ENCODE measurements at places on chromosomes 5 and 9.

- DNase-seq = peak; percentile 18
Observed at GRCh38 chr9:23829580-23830475, 3.8 kb upstream of the ELAVL2 start.

DNA sequence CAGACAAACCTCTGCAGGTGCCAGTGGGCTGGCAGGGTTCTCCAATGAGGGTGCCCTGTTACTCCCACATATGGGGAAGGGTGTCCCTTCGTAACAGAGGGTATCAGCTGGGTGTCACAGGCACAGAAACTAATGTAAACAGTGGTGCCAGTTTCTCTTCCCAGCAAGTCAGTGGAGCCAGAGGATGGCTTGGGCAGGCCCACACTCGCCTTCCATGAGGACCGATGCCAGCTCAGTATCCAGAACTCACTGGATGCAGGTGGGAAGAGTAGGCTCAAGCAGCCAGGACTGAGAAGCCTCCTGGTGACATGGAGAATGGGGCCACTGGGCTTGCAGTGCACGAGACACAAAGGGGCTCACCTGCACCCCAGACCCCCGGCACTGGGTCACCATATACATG is 30.4 kb downstream of the FSTL4 start:
- no peak for DNase-seq

- peak; percentile 95 for DNase-seq
Observed at GRCh38 chr9:124297551-124297901, 39.8 kb downstream of the NEK6 start.

DNA sequence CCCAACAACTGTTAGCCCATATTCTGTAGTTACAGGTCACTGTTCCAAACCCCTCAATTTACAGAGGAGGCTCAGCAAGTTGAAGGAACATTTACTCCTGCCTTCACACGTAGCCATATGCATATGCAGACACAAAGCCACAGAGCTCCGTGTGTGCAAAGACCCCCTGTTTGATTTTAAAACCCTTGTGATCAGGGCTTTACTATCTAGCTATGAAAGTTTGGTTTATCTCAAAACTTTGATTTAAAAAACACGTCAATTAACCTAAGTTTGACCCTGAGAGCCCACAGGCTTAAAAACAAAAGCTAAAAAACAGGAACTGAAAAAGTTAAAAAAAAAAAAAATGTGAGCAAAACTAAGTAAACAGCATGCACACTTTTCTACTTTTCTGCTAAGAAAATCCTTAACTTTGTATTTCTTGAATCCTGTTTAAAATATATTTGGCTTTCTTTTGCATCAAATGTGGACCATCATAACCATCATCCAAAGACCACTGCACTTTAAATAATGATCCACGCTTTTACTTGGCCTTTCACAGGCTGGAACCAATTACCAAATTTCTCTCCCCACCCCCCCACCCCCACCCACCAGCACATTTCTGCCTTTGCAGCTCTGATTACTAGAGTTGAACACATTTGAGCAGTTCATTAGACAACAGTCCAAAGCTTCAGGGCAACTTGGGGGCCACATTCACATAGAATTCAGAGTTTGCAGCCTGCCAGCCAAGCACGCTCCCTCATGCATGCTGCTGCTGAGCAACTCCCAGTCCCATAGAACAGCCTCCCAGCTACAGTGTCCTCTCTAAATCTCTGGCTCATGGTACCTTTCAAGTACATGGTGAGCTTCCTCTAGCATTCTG is 128.8 kb upstream of the MAP3K1 start:
- no peak for DNase-seq

- peak; percentile 63 for DNase-seq
Observed at GRCh38 chr9:124771867-124772679, 962 bp upstream of the NR6A1 start.

GRCh38 chr5:144189800-144190429 is 19.2 kb downstream of the KCTD16 start:
- DNase-seq = peak; percentile 98

DNA sequence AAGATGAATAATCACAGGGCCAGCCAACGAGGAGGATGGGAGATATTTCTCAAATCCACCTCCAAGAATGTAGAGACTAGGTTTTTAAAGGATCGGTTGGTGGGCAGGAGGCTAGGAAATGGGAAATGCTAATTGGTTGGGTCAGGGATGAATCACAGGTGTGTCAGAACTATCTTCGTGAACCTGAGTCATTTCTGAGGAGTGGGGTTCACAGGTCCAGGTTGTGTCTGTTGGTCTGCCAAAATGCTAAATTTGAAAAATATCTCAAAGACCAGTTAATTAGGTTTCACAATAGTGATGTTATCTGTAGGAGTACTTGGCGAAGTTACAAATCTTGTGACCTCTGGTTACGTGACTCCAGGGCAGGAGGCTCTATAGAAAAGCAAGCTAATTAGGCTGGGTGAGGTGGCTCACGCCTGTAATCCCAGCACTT is 2.6 kb upstream of the PLAA start:
- DNase-seq = peak; percentile 27

DNA sequence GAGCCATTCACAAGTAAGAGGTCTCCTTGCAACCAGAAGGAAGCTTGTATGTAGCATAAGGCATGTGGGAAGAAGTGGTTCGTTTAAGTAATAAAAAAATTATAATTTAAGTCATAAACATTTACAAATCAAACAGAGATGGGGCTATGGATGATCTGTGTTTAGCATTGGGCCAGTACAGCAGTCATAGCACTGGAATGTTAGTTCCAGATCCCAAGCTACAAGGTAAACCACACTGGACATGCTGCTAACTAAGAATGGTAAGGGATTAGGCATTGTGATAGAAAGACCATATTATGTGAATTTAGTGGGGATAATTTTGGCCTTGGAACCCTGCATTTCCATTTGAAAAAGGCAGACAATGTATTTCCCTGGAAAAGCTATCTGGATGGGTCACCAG is 170.4 kb upstream of the KCNN2 start:
- peak; percentile 21 for DNase-seq

DNA sequence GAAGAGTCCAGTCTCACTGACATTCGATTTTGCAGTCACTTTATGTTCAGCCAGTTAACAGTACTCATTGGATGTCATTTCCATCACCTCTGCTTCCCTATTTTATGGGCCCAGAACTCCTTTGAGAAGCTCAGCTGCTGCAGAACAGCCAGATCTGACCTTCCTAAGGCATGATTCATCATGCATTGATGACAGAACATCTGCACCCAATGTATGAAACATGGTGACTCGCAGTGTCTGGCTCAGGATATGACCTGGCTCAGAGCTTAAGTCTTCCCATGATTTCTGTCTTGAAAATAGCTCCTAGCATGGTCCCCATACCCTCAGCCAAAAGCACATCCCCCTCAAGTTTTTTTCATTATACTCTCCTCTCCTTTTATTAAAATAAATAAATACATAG is 92.6 kb upstream of the TRIM32 start:
- peak; percentile 89 for DNase-seq

GRCh38 chr9:126915281-126915816 is 767 bp downstream of the RALGPS1 start:
- DNase-seq = no peak

GRCh38 chr9:32716955-32717543 is 66.3 kb upstream of the TMEM215 start:
- DNase-seq = no peak

DNA sequence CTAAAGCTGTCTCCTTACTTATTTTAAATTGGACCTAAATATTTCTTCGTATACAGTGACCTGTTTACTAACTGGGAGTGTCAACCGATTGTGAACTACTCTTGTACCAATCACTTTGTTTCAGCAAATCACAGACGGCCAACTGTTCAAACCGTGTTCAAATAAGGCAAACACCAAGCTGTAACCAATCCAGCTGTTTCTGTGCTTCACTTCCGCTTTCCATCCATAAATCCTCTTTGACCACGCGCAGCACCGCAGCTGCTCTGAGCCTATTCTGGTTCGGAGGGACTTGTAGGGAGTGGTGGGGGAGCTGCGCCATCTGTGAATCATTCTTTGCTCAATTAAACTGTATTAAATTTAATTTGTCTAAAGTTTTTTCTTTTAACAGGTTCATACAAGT is 4.8 kb upstream of the FAM240B start:
- no peak for DNase-seq

DNA sequence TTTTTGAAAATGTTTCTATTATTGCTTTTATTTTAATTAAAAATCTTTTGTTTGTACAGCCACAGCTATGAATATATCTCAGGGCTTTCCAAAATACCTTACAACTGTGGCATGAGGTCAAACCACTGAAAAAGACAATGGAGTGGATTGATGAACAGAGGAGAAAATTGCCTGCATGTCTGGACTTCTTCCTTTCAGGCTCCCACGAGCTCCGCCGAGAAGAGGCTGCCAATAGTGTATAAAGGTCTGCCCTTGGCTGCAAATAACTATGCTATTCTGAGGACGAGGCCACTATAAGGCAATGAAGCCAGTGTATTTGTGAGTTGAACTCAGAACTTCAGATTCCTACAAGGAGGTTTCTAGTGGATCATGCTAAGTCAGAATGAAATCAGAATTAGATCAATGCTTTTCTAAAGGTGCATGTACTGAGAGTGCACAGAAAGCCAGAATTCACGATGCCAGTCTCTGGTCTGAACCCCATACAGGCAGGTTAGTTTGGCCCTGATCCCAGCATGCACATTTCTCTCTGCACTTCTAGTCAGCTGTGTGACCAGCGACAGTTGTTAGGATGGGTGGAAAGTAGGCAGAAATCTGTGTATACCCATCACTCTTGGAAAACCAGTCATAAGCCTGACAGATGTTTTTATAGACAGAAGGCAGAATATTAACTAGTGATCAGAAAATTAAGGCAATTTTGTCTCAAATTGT is 42.7 kb upstream of the PLPP1 start:
- peak; percentile 23 for DNase-seq

- DNase-seq = no peak
Observed at GRCh38 chr5:26339576-26339975, 698.8 kb downstream of the CDH9 start.

GRCh38 chr5:81027481-81028058 is 67.4 kb downstream of the RASGRF2 start:
- no peak for DNase-seq

DNA sequence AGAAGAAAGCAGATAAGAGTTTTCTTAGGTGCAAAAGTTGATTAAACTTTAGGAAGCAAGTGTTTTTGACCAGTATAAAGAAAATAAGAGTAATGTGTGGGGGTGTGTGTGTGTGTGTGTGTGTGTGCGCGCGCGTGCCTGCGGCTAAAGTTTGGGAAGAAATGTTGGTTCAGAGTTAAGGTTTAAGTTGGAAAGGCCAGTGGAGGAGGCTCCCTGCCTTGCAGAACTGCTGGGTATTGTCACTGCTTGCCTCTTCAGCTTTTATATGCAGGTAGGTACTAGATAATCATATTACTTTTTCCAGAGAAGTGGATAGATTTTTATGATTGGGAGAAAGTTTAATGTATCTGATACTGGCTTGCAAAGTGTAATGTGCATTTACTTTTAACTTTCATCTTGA is 2.0 kb downstream of the PIK3R1 start:
- peak; percentile 25 for DNase-seq

Measured in iris pigment epithelial cell (primary cell).